ENCODE measurements at places on chromosomes 12 and 14.

- DNase-seq: no peak
Measured at GRCh38 chr12:99136516-99136915, 491.4 kb downstream of the APAF1 start.

DNA sequence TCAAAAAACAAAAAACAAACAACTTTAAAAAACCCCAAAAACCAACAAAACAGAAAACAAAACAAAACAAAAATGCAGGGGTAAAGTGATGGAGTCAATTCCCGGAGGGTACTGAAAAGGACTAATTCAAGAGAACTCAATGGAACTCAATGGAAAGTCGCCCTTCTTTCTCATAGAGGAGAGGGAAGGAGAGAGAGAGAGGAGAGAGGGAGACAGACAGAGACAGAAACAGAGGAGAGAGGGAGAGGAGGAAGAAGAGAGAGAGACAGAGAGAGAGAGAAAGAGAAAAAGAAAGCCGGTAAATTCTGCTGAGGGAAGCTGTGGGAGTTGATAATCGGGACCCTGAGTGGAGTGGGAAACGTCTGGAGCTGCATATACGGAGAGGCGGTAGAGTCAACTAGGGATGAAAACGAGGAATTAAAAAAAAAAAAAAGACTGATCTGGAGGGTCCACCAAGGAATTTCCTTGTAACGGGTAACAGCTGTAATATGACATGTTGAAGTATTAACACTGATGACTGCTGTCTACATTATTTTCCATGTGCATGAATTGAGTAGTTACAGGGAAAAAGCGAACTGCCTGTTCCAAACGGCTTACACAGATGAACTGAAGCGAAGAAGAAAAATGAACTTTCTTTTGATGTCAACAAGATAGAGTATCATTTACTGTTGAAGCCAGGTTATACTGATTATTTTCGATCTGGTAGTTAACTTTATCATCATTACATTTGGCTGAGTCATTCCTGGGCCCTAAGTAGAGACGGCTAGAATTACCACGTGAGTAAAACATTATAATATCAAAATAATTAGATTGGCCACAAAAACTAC lies 934 bp upstream of the ZC2HC1C start:
- peak; percentile 39 for DNase-seq

- DNase-seq: no peak
Measured at GRCh38 chr12:94864987-94865386, 138.5 kb downstream of the NDUFA12 start.

DNA sequence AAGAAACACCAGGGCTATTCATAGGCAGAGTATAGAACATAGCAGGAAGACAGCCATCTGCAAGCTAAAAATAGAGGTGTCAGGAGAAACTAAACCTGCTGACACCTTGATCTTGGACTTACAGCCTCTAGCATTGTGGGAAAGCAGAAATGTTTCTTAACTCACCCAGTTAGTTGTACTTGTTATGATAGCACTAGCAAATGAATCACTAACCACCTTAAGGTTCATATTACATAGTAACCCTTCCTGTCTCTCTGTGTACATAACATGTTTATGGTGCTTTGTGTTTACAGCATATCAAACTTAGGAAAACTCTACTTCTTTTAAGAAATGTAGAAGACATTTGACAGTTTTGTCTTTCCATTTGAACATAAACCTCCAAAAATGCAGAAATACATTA lies 1031.3 kb downstream of the FSCB start:
- no peak for DNase-seq

GRCh38 chr12:84694116-84694515 lies 218.5 kb downstream of the SLC6A15 start:
- DNase-seq: no peak

GRCh38 chr14:79209418-79209817 lies 1001.9 kb downstream of the DIO2 start:
- no peak for DNase-seq

DNA sequence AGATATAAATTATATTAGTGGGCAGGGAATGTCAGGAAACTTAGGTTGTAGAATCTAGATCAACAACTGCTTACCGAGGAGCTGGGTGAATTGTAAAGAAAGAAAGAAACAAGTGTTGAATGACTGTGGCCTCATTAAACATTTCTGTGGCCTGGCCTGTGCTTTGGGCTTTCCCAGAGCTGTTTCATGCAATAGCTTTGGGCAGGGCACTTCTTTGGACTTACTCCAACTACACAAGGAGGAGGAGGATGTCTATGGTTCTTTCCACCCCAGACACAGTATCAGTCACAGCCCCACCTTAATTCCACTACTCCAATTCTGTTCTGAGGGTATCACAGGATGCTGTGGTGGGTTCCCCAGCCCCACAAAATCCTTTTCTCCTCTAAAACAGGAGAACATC lies 38.0 kb downstream of the DPF3 start:
- no peak for DNase-seq

- no peak for DNase-seq
Measured at GRCh38 chr14:77559381-77559780, 57.1 kb downstream of the SPTLC2 start.

- no peak for DNase-seq
Measured at GRCh38 chr12:55705782-55706402, 1.8 kb downstream of the ITGA7 start.

GRCh38 chr12:65996146-65996545 lies 134.4 kb downstream of the LLPH start:
- no peak for DNase-seq

- DNase-seq: no peak
Measured at GRCh38 chr12:29277231-29277630, 103.7 kb downstream of the ERGIC2 start.

GRCh38 chr12:88921434-88921833 lies 341.2 kb upstream of the KITLG start:
- DNase-seq: no peak

GRCh38 chr12:65539023-65539422 lies 260.5 kb downstream of the MSRB3 start:
- no peak for DNase-seq

- no peak for DNase-seq
Measured at GRCh38 chr14:71748196-71748595, 184.0 kb upstream of the RGS6 start.

GRCh38 chr14:62347562-62348011 lies 585.4 kb downstream of the SNAPC1 start:
- no peak for DNase-seq

DNA sequence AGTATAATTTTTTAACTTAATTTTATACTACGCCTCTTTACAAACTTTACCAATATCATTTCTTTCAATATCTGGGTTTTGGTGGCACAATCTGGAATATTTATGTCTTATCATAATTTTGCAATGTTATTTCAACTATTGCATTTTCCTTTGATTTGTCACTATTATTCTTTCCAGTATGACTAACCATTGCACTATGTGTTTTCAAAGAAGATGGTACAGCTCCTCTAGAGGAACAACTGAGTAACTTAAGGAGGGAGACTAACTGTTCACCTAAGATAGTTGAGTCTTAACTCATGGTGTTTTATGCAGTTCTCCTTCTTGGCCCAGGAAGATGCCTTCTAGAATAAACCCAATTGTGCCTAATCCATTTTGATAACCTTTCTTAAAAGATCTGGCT lies 60.5 kb upstream of the KIF21A start:
- peak; percentile 2 for DNase-seq

GRCh38 chr14:94374116-94374515 lies 14.3 kb downstream of the SERPINA1 start:
- no peak for DNase-seq

GRCh38 chr14:96590190-96590864 lies 88.1 kb downstream of the PAPOLA start:
- DNase-seq: no peak

- no peak for DNase-seq
Measured at GRCh38 chr12:85784096-85784720, 52.0 kb downstream of the RASSF9 start.

GRCh38 chr14:57461777-57462320 lies 31.8 kb downstream of the CCDC198 start:
- no peak for DNase-seq

- no peak for DNase-seq
Measured at GRCh38 chr14:100018482-100018881, 46.7 kb upstream of the EVL start.

DNA sequence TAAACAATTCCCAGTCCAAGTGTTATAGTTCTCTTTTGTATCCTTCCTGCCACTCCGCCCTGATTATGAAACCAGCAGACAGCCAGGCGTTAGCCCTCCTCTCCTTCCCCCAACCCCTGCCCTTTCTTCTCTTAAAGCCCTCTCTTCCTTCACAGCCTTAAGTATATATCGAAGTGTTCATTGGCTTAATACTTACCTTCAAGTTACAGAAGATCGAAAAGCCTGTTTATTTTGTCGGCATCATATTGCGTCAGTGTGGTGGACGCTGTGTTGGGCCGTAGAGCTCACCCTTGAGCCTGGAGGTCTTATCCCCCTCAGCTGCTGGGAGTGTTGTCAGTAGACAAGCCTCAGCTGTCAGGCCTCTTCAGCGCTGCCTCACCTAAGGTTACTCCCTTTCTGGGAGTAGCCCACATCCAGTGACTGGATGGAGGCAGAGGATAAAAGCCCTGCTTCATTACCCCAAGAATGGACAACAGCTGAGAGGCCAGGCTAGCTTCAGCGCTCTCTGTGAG lies 36.2 kb downstream of the CMAS start:
- DNase-seq: no peak

GRCh38 chr14:90288651-90289355 lies 32.5 kb downstream of the PSMC1 start:
- DNase-seq: no peak

- DNase-seq: no peak
Measured at GRCh38 chr14:23580152-23580926, 1.7 kb upstream of the JPH4 start.

GRCh38 chr14:88856786-88857366 lies 32.4 kb downstream of the TTC8 start:
- DNase-seq: no peak

- DNase-seq: peak; percentile 17
Measured at GRCh38 chr14:105195522-105196264, 14.6 kb upstream of the NUDT14 start.

GRCh38 chr14:53955671-53956426 lies 776 bp downstream of the BMP4 start:
- DNase-seq: no peak

GRCh38 chr12:19967001-19967400 lies 401.3 kb upstream of the PDE3A start:
- DNase-seq: no peak

DNA sequence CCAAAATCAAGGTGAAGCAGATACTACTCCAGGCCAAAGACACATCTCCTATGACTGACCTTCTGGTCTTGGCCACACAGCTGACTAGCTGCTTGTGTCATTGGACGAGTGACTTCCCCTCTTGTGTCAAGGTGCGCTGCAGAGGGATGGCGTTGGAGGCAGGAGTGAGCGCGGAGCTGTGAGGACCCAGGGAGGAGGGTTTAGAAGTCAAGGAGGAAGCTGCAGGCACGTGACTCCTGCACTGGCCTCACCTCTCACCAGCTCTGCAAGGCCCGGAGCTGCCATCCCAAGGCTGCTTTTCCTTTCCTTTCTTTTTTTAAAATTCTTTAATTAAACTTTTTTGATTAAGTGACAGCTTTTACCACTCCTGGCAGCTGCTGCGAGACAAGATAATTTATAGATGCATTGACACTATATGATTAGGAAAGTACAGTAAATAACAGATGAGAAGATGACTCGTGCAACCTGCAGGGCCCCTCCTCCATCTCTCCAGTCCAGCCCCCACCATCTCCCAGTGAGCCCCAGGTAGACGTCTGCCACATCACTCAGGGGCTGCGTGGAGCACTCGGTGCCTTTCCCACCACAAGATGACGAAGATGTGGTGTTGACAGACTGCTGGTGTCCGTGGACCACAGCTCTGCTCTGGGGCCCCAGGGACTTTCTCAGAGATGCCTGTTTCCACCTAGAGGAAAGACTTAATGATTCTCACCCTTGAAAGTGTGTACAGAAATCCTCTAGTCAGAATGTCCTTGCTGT lies 350.6 kb downstream of the CACNA1C start:
- no peak for DNase-seq

DNA sequence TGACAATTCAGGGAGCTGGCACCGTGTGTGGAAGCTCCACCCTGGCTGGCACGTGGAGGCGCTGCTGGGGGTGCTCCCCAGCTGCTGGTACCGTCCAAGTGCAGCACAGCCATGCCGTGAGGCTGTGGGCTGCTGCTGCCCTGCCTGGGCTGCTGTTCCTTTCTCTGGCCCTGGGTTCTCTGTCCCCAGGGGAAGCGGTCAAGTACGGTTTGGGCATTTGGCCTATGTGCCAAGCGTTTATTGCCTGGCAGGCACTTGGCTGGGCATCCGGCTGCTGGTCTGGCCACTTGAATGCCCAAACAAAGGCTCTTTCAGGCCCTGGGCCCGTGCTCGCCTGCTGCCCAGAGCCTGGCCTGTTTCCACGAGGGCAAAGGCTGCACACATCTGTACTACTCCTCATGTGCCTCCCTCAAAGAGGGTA lies 39.6 kb downstream of the RHOF start:
- DNase-seq: no peak

DNA sequence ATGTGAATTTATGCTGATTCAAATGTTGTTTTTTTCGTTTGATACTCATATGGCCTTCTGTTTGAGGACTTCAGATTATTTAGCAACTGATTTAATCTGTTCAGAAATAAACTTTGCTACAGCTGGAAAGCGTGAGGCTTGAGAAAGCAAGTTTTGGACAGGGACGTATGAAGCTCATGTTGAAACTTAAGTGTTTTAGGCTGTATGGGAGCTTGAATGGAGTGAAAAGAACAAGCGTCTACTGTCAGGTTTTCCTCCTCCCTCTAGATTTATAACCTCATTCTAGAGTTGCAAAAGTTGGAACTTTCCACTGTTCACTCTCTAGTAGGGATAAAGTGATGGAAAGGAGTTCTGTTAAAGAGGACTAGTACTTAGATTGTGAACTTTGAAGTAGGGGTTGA lies 1.0 kb downstream of the PRPF39 start:
- DNase-seq: no peak

GRCh38 chr12:121874071-121874470 lies 14.5 kb upstream of the PSMD9 start:
- no peak for DNase-seq

- no peak for DNase-seq
Measured at GRCh38 chr14:74239848-74240793, 872 bp downstream of the VSX2 start.

GRCh38 chr12:1474574-1475153 lies 119.7 kb downstream of the FBXL14 start:
- peak; percentile 91 for DNase-seq

- DNase-seq: no peak
Measured at GRCh38 chr12:113720629-113721028, 245.5 kb downstream of the RBM19 start.

DNA sequence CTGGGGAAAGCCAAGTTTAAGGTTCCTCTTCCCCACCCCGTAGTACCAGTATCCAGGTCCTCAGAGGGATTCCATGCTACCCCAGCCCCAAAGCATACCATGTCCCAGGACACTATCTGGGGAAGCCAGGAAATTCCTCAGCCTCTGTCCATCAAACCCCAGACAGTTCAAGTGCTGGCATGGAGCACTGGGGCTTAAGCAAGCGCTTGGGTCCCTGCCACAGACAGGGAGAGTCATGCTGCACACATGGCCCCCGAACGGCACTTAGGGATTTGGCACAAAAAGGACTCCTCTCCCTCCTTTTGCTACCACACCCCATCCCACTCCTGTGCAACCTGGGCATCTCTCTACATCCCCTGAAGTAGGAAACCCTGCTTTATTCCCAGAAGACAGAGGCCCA lies 21.8 kb downstream of the ADCY6 start:
- DNase-seq: no peak

GRCh38 chr14:74955229-74956026 lies at the start of gene PGF:
Gene PGF (minus strand): TSS chr14:74955597. CDS start chr14:74955242, 355 bp downstream.
- DNase-seq: no peak

GRCh38 chr14:66709291-66709690 lies 201.3 kb downstream of the GPHN start:
- DNase-seq: peak; percentile 74

Measured in brain microvascular endothelial cell (primary cell).